ENCODE measurements at places on chromosomes 16 and 17.

DNA sequence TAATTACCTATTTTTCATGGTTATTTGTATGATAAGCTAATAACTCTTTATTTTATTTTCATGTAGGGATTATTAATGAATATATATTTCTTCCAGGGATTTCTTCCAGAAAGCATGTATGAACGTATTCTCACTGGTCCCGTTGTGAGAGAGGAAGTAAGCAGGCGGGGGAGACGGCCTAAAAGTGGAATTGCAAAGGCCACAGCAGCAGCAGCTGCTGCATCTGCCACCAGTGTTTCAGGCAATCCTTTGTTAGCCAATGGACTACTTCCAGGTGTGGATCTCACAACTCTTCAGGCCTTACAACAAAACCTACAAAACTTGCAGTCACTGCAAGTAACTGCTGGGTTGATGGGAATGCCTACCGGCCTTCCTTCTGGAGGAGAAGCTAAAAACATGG is 110.3 kb upstream of the RBL2 start:
- DNase-seq = no peak

DNA sequence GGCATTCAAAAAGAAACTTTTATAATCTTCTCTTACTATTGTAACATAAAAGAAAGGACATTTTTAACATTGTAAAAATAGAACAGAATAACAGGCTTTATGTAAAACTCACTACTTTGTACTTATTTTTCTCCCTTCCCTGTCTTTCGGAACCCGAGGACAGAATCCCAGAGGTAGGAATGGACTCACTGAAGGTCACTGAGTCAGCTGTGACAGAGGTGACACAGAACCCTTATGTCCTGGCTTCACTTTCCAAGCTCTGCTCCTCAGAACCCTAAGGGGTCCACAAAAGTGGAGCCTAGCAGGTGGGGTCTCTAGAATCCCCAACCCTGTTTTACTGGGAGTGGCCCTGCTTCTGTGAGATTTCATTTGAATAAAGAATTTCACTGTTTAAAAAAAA is 3.7 kb downstream of the KCTD13 start:
- no peak for DNase-seq

- no peak for DNase-seq
Observed at GRCh38 chr16:55499951-55500529, 8.8 kb upstream of the LPCAT2 start.

GRCh38 chr16:66928702-66929388 is 3.5 kb upstream of the RRAD start:
- DNase-seq = no peak
